ENCODE measurements at places on chromosomes 1 and 21.

DNA sequence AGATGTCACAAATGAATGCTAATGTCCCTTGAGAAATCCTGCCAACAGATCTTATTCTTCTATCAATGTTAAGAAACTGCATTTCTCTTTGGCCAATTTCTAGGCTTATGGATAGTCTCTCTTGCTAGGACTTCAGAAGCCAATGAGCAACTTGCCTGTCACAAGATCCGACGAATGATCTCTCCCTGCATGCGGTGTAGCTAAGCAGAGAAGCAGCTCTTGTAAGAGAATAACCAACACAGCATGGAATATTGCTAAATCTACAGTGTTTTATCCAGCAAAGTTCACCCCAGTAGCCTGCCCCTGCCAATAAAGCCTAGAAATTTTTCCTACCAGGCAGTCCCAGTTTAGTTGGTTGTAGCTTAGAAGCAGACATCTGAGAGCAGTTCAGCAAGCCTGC, 2.1 kb upstream of the SLC44A5 start:
- no peak for DNase-seq

DNA sequence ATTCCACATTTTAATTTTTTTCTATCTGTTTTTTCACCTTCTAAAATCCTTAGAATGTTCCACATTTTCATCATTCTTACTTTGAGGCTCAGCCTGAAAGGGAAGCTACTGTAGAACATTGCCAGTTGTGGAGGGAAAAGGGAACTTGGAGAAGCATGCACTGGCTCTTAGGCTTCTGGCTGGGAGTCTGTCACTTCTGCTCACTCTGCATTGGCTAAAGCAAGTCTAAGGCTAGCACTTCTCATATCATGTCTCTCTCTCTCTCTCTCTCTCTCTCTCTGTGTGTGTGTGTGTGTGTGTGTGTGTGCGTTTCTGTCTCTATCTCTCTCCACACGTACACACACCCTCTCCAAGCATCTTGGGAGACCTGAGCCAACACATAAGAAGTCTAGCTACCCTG, 49.6 kb upstream of the ADAR start:
- DNase-seq: no peak

GRCh38 chr1:225911191-225912130, 12.6 kb downstream of the PYCR2 start:
- peak; percentile 64 for DNase-seq

GRCh38 chr1:44423591-44424537, 18.8 kb downstream of the RNF220 start:
- no peak for DNase-seq

DNA sequence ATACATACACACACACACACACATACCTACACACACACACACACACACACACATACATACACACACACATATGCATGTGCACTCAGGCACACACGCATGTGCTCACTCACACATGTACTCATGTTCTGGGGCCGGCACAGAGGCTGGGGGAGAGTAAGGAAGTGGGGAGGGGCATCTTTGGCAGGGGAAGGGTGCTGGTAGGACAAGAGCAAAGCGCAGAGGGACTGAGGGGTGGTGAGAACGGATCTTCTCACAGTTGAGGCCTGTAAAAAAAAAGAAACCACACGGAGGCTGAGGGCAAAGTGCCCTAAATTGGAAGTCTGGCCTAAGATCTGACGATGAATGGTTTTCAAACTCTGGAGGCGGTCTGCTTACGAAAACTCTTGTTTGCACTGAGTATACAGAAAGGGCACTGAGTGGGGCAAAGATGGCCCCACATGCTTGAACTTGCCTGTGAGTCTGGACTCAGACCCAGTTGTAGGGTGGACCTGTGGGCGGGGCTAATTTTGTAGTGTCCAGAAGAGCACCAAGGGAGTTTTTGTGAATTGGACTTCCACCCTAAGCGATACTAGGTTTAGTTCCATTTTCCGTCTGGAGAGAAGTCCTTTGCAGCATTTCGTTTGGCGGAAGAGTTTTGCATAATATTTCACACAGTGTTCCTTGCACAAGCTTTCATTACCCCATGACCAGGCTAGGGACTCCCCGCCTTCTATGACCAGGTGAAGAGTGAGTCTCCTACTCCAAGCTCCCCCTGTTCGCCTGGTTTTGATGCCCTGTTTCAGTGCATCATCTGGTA, 79.3 kb upstream of the LYST start:
- no peak for DNase-seq

- DNase-seq: no peak
Measured at GRCh38 chr1:21300774-21301173, 10.5 kb upstream of the ECE1 start.

- DNase-seq: no peak
Measured at GRCh38 chr1:29703596-29704370, 467.5 kb downstream of the PTPRU start.

- DNase-seq: no peak
Measured at GRCh38 chr1:48693674-48694320, 82.9 kb downstream of the BEND5 start.

- DNase-seq: no peak
Measured at GRCh38 chr1:173301507-173301906, 94.4 kb upstream of the TNFSF4 start.

- no peak for DNase-seq
Measured at GRCh38 chr1:69998847-69999246, 206.5 kb downstream of the LRRC40 start.

- DNase-seq: no peak
Measured at GRCh38 chr1:113983826-113984225, 4.6 kb downstream of the OLFML3 start.

DNA sequence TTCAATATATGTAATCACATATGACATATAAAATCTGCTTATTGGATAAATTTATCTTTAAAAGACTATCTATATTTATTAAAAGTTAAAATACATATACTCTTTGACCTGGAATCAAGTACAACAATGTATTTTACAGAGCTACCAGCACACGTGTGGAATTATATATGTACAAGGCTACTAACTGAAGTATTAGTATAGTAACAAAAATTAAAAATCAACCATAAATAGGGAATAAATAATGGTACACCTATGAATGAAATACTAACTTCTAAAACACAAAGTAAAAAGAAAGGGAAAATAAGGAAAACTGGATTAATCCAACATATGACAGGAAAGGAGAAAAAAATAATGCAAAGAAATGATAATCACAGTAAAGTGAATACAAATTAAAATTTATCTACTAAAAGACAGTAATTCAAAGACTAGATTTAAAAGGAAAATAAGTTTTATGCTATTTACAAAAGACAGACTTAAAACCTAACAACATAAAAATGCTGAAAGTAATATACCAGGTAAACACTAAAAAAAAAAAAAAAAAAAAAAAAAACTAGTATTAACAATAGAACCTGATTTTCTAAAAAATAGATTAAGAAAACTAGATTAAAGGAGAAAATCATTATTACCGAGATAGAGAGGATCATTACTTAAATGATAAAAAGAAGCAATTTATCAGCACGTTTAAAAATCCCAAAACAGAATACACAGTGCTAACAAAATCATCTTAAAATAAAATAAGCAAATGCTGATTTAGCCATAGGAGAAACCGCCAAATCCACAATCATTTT, 27.9 kb downstream of the MRPL39 start:
- no peak for DNase-seq

GRCh38 chr1:90959352-90960206, 62.3 kb downstream of the ZNF644 start:
- no peak for DNase-seq

- no peak for DNase-seq
Measured at GRCh38 chr1:161473348-161473747, 31.9 kb upstream of the FCGR2A start.

- DNase-seq: no peak
Measured at GRCh38 chr1:246459221-246459620, 47.9 kb downstream of the SMYD3 start.

DNA sequence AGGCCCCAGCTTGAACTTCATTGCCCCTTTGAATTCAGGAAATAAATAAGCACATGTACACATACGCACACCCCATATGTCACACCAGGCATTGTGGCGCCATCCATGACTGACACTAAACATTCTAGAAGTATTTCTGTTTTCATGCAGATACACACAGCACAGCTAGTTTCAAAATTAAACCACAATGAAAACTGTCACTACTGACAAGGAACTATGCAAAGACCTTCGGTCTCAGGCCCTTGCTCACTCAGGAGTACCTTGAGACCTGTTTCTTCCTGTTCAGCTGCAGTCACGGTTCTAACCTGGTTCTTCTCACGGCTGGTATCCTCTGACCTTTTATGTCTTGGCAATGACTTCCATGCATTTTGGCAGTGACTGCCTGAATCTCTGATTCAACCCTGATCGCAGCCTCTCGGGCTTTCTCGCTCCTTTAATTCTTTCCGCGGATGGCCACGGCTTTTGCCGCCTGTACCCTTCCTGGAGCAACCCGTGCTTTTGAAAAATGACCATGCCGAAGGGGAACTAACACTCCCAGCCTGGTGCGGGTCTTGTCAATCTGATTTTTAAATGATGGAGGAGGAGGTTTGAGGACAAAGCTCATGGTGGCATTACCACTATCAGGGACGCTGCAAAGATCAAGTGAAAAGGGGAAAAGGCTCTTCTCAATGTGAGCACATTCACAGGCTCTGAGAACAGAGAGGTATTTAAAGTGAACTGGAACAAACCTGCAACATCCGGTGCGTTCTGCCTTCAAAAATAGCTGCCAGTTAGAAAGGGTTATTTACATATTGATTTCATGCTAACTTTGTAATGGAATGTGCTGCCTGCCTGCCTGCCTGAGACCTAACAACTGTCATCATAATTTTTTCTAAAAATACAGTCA, 384.6 kb downstream of the RRAGC start:
- no peak for DNase-seq

- peak; percentile 26 for DNase-seq
Measured at GRCh38 chr21:43854773-43855633, 10.0 kb upstream of the AGPAT3 start.

- DNase-seq: no peak
Measured at GRCh38 chr1:18866314-18866713, 6.9 kb upstream of the TAS1R2 start.

- no peak for DNase-seq
Measured at GRCh38 chr1:100075773-100076172, 57.0 kb downstream of the SASS6 start.

DNA sequence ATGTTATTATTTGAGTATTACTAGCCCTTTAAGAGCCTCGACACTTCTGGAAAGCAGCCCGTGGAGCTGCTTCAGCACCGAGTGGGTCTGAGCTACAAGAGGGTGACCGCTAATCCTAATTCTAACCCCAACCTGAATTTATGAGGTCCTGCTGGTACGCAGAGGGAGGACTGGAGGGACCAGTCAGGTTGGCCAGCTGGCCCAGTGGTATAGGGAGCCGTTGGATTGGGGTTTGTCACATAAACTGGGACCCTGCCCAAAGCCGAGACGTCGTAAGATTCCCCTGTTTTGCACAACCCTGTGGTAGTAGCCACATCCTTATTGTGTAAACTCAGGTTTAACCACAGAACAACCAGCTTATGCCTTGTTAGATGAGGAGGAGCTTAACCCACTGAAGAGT, 60.8 kb upstream of the F3 start:
- DNase-seq: no peak

GRCh38 chr21:34202553-34203372, 129.4 kb downstream of the MRPS6 start:
- DNase-seq: no peak

GRCh38 chr1:205812271-205812877, 624 bp downstream of the SLC41A1 start:
- DNase-seq: peak; percentile 7

- DNase-seq: peak; percentile 47
Measured at GRCh38 chr1:110880708-110881374, 7.9 kb downstream of the CD53 start.

DNA sequence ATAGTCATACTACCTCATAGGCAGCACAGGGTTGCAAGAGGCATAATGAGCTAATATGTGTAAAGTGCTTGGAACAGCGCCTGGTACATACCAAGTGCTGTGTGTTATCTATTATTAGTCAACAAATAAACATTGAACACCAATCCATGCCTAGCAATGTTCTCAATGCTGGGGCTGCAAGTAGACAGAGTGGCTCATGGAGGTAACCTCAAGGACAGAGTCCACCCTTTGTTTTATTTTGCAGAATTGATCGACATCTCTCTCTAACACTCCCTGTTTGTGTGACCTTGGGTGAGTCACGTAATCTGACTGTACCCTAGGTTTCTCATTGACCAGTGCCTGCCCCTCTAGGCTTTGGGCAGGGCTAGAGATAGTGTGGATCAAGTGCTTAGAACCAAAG, 164.0 kb upstream of the KLHDC7A start:
- DNase-seq: no peak

DNA sequence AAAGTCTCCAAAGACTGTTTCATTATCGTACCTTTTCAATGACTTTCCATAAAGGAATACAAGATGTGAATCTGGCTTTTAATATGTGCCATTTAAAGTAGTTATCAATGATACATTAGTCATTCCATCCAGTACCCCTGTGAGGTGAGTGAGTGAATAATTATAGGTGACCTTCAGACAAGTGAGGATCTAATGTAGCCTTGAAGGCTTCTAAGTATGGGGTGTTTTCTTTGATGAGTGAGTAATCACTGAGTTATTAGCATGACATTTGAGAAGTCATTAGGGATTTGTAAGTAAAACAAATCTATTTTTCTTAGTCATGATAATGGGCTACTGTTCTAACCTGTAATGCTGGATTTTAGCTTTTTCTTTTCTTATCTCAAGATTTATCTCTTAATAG, 831.4 kb downstream of the ADGRL2 start:
- no peak for DNase-seq

GRCh38 chr1:78277253-78277652, 213.5 kb upstream of the PTGFR start:
- no peak for DNase-seq

Measured in stimulated activated CD4-positive, alpha-beta T cell treated with anti-CD3 and anti-CD28 coated beads, Interleukin-12 subunit alpha, Interleukin-12 subunit beta, amount 100 ng/mL, for 48 hours (primary cell).